Lower lobe of right lung (tissue), 2 donors: ENCODE measurements at places on chromosomes 1 and 21. TPM values are rescaled to one million over a fixed set of nuclear protein-coding genes. Genes with fewer than 3 reads are reported as not detected.
A peak's percentile ranks its signal among the peaks of the same experiment; 100 is the strongest.

Gene FALEC
- total RNA-seq = not detected

Gene HMGCS2
- total RNA-seq = 0.32 TPM

Gene DYNLT5
- total RNA-seq = 5.9 TPM

Gene SLC9C2
- total RNA-seq = 1.4 TPM

Gene RAD54L
- total RNA-seq = 1.7 TPM

GRCh38 chr1:64539781-64540218 lies 69.9 kb downstream of the CACHD1 start:
- no peaks in the 10 kb centered on the region for H3K27me3 ChIP-seq
- H3K27ac ChIP-seq = peak overlapping the region; percentile 51
- peak overlapping the region; percentile 33 for H3K4me3 ChIP-seq
- H3K36me3 ChIP-seq = no peaks in the 10 kb centered on the region

GRCh38 chr21:41805038-41805437 lies 38.2 kb upstream of the RIPK4 start:
- DNase-seq = no peak
- H3K27me3 ChIP-seq = no peaks in the 10 kb centered on the region
- H3K4me3 ChIP-seq = no peak overlapping the region
- H3K36me3 ChIP-seq = peaks cover 40% of the 10 kb centered on the region
- no peak overlapping the region for H3K27ac ChIP-seq

DNA sequence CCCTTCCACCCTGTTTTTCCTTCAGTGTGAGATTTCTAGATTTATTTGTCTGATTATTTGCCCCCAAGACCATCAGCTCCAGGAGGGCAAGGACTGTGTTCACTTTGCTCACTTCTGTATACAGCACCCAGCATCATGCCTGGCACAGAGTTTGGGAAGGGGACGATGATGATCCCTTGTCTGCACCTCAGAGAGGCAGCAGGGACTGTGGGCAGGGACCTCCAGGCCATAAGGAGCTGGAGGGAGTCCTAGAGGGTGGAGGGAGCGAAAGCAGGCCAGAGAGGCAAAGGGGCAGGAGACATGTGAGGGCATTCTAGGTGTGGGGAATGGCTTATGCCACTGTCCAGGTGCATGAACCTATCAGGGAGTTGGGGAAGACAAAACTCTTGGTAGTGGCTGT lies 32.8 kb downstream of the H3-3A start:
- peaks cover 4% of the 10 kb centered on the region for H3K4me1 ChIP-seq
- no peak for DNase-seq
- H3K27ac ChIP-seq = no peak overlapping the region
- no peak overlapping the region for H3K4me3 ChIP-seq
- no peaks in the 10 kb centered on the region for H3K27me3 ChIP-seq
- H3K36me3 ChIP-seq = no peaks in the 10 kb centered on the region

GRCh38 chr1:157001304-157001703 lies 44.2 kb downstream of the ARHGEF11 start:
- peaks cover 5% of the 10 kb centered on the region for H3K4me1 ChIP-seq
- no peaks in the 10 kb centered on the region for H3K36me3 ChIP-seq
- no peak overlapping the region for H3K4me3 ChIP-seq
- DNase-seq = no peak
- H3K27me3 ChIP-seq = no peaks in the 10 kb centered on the region

DNA sequence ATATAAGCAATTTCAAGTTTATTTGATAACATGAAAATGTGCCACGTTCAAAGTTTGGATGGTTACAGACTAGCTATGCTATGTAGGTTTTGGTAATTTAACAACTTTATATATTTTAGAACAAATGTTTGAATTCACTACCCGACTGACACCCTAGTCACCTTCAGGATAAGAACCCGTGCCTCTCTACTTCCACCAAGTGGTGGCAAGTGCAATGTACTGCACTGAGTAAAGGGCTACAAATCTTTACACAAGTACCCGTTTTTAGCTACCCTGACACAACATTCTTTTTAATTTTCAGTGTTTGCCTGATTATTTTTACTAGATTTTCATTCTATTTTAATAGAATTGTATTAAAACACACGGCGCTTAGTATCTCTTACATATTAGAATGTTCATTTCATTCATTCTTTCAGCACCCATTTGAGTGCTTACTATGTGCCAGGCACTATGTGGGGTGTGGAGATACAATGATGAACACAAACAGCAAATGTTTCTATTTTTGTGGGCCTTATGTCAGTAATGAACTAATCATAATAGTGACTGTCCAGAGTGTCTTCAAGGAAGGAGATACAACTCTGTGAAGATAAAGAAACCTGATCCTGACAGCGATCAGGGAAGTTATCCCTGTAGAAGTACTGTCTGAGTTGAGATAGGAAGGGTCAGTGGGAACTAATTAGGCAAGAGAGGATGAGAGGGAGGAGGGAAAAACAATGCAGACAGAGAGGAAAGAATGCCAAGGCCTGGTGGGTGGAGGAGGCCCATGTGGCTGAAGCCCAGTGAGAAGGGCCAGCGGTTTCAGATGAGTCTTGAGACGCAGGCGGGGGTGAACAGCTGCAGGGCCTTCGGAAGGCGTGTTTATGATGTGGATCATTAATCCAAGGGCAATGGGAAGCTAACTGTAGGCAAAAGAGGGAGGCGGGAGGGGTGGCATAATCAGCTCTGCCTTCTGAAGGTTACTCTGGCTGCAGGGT lies 3.8 kb downstream of the LCA5L start:
- no peak overlapping the region for H3K27ac ChIP-seq
- H3K4me1 ChIP-seq = peaks cover 17% of the 10 kb centered on the region
- no peaks in the 10 kb centered on the region for H3K27me3 ChIP-seq
- no peak overlapping the region for H3K4me3 ChIP-seq

GRCh38 chr1:1080951-1081310 lies 6.8 kb upstream of the RNF223 start:
- H3K4me3 ChIP-seq = no peak overlapping the region
- DNase-seq = peak; percentile 33
- H3K36me3 ChIP-seq = no peaks in the 10 kb centered on the region
- H3K27ac ChIP-seq = no peak overlapping the region

GRCh38 chr1:31900790-31901189 lies 37.4 kb downstream of the PTP4A2 start:
- no peak for DNase-seq
- H3K36me3 ChIP-seq = peaks cover 12% of the 10 kb centered on the region
- H3K27ac ChIP-seq = no peak overlapping the region
- no peaks in the 10 kb centered on the region for H3K27me3 ChIP-seq
- peaks cover 15% of the 10 kb centered on the region for H3K4me1 ChIP-seq

GRCh38 chr21:35227786-35228185 lies 178.7 kb upstream of the RUNX1 start:
- H3K27ac ChIP-seq = no peak overlapping the region
- DNase-seq = no peak

- H3K36me3 ChIP-seq = no peaks in the 10 kb centered on the region
- no peak overlapping the region for H3K27ac ChIP-seq
- no peak for DNase-seq
- no peaks in the 10 kb centered on the region for H3K27me3 ChIP-seq
- no peaks in the 10 kb centered on the region for H3K4me1 ChIP-seq
Observed at GRCh38 chr1:87170931-87171598, 157.6 kb upstream of the LMO4 start.

GRCh38 chr1:18511874-18512150 lies 31.1 kb downstream of the KLHDC7A start:
- no peak overlapping the region for H3K27ac ChIP-seq
- H3K27me3 ChIP-seq = peaks cover 5% of the 10 kb centered on the region
- H3K4me1 ChIP-seq = no peaks in the 10 kb centered on the region
- DNase-seq = no peak
- no peaks in the 10 kb centered on the region for H3K36me3 ChIP-seq
- no peak overlapping the region for H3K4me3 ChIP-seq

DNA sequence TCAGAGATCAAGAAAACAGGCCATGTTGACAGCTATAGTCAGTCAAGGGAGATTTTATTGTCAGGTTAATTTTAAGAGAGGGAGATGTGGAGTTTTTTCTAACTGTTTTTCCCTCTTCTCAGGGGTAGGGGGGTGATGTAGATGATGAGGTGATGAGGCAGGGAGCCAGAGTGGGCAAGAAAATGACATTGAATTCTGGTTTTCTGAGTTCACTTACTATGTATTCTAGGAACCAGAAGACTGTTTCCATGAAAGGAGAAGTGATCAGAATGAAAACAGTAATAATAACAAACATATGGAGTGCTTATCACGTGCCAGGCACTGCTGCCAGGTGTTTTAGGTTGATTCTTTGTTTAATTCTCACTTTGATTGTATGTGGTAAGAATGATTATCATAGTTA lies 40.2 kb downstream of the CASQ2 start:
- no peaks in the 10 kb centered on the region for H3K36me3 ChIP-seq
- peak overlapping the region; percentile 73 for H3K27ac ChIP-seq
- no peak for DNase-seq
- H3K27me3 ChIP-seq = no peaks in the 10 kb centered on the region

DNA sequence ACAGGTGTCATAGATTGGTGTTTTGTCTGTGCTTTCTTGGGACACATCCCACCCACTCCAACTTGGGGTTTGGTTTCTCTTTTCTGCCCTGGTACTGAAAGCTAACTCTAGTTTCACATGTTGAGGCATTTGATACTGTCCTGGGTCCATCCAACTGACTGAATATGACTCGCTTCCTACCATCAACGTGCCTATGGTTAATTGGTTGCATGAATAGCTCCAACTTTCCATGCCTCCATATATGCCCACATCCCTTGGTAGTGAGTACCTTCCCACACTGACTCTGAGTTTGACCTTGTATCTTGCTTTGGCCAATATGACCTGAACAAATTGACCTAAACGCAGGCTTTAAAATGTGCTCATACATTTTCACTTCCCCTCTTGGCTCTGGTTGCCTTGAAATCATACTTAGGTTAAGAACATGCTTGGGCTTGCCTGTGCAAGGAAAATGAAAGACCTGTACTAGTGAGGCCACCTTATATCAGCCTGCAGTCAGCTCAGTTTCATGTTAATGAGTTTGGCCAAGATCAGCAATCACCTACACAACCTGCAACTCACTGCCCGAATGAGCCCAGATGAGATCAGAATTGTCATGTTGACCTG lies 81.0 kb upstream of the KCNK2 start:
- DNase-seq = no peak
- no peak overlapping the region for H3K27ac ChIP-seq
- H3K36me3 ChIP-seq = no peaks in the 10 kb centered on the region
- H3K27me3 ChIP-seq = no peaks in the 10 kb centered on the region

DNA sequence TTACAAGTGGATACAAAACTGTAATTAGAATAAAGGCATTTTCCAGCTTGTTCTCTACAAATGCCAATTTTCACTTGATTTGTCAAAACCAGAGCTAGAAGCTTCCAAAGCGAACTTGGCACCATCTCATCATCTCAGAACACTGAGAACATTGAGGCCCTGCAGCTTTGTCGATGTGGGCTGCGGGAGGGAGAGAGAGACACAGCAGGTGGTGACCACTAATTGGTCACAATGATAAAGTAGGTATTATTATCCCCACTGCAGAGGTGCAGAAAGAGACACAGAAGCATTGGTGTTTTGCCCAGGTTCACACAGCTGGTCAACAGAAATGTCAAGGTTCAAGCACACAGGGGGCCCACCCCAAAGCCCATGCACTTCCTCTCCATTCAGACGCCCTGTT lies 72.2 kb upstream of the KRTAP19-8 start:
- no peaks in the 10 kb centered on the region for H3K36me3 ChIP-seq
- no peak overlapping the region for H3K4me3 ChIP-seq
- no peak overlapping the region for H3K27ac ChIP-seq
- H3K27me3 ChIP-seq = no peaks in the 10 kb centered on the region

- H3K27ac ChIP-seq = no peak overlapping the region
- no peak for DNase-seq
- no peak overlapping the region for H3K4me3 ChIP-seq
- no peaks in the 10 kb centered on the region for H3K27me3 ChIP-seq
- peaks cover 67% of the 10 kb centered on the region for H3K36me3 ChIP-seq
Observed at GRCh38 chr1:54875000-54875399, 12.0 kb downstream of the DHCR24 start.

DNA sequence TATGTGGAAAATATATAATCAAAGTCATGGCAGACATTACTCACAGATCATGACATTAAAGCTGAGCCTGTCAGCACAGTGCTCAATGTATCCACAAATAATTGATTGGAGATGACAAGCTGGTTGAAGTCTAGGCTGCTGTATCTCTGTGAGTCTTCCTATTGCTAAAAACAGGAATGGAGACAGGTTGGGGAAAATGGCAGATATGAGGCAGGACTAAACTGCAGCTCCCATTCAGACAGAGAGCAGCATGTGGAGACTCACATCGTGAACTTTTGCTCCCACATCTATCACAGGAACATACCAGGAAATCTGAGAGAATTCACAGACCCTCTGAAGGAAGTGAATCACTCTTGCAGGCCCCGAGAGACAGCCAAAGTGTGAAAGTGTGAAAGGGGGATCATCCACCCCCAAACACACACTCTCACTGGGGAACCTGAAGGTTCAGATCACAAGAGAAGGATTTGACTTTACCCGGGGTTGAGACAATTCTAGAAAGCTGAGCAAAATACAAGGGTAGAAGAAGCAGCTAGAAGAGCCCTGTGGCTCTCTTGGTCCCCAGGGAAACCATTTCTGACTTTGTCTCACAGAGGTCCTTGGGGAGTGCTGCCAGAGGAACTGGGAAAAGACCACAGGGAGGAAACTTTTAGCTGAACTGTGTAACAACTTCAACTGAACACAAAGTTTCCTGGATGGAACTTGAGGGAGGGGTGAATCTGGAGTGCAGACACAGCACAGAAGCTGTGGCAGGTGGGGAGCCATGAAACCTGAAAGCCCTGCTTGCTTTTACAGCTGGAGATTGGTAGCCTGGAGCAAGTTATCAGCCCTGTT lies 173.4 kb downstream of the S1PR1 start:
- no peak overlapping the region for H3K4me3 ChIP-seq
- no peaks in the 10 kb centered on the region for H3K36me3 ChIP-seq
- H3K27me3 ChIP-seq = no peaks in the 10 kb centered on the region
- H3K27ac ChIP-seq = no peak overlapping the region
- H3K4me1 ChIP-seq = no peaks in the 10 kb centered on the region
